BE2C (cell line): ENCODE measurements at places on chromosomes 1 and 21.

DNA sequence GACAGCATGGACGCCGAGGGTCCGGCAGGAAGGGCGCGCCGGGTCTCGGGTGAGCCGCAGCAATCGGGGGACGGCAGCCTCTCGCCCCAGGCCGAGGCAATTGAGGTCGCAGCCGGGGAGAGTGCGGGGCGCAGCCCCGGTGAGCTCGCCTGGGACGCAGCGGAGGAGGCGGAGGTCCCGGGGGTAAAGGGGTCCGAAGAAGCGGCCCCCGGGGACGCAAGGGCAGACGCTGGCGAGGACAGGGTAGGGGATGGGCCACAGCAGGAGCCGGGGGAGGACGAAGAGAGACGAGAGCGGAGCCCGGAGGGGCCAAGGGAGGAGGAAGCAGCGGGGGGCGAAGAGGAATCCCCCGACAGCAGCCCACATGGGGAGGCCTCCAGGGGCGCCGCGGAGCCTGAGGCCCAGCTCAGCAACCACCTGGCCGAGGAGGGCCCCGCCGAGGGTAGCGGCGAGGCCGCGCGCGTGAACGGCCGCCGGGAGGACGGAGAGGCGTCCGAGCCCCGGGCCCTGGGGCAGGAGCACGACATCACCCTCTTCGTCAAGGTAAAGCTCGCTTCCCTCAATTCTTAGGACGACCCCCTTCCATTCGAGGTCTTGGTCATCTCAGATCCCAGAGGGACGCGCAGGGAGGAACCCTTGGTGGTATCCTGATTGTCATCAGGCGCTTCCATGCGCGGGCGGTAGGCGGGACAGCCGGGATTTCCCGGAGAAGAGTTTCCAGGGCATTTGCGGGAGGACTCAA, 1.6 kb downstream of the CLIC6 start:
- DNase-seq: no peak

GRCh38 chr1:110877364-110877763, 4.4 kb downstream of the CD53 start:
- no peak for DNase-seq

DNA sequence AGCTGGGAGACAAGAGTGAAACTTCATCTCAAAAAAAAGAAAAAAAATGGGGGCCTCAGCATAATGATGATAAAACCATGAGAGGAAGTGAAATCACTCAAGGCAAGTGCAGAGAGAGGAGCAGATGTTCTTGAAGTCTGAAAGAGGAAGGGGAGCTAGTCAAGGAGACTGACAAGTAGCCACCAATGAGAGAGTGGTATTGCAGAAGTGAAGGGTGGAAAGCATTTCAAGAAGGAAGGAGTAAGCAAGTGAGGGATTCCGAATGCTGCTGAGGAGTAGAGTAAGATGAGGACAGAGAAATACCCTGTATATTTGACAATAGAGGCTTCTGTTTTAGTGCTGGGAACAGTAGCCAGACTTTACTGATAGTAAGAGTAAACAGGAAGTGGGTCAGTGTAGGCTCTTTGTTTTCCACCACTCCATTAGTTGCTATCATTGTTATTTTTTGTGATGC, 2.9 kb downstream of the TATDN3 start:
- no peak for DNase-seq

GRCh38 chr1:14165371-14165801, 433.1 kb upstream of the KAZN start:
- no peak for DNase-seq

GRCh38 chr1:45843474-45843905, 40.1 kb downstream of the MAST2 start:
- DNase-seq: no peak

DNA sequence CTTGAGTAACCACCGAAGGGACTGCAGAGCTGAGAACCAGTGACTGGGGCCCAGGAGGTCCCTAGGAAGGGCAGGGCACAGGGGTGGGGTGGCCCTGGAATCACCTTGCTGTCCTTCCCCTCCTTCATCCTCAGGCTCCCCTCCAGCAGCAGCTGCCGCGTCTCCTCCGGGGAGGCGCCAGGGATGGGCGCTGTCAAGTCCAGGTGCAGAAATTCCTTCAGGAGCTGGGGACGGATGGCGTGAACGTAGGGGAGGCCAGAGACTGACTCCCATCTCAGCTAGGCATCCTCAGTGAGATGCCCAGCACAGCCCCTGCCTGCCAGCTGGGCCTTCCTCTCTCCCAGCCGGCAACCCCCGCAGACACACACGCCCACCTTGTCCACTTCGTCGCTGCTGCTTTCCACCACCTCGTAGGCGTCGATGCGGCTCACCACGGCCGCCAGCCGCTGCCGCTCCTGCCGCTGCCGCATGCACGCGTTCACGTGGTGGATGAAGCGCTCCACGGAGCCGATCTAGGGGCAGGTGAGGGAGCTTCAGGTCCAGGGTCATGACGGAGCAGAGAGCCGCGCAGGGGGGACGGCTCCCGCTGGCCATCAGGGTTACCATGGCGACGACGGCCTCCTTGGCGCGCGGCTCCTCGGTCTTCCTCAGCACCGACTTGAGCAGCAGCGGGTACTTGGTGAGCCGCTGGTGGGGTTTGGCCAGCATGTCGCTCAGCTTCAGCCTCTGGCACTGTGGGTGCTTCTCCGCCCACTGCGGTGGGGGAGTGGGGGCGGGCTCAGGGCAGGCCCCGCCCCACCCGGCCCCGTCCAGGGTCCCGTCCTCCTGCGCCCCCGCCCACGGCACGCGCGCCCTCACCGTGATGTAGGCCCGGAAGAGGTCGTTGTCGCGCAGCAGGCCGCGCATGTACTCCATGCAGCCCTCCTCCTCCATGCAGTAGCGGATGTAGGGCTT, 4.4 kb upstream of the TNFRSF25 start:
- no peak for DNase-seq

DNA sequence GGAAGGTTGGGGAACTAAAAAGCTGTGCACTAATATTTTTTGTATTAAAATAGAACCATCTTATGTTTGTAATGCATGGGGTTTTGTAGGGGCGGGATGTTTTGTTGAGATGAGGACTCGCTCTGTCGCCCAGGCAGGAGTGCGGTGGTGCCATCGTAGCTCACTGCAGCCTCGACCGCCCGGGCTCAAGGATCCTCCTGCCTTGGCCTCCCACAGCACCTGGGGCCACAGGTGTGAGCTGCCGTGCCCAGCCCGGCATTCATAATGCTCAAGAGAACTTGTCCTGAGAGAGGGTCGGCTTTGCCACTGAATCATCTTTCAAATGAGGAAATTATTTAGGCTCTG, 3.0 kb upstream of the C1orf159 start:
- no peak for DNase-seq

GRCh38 chr1:53549781-53550180, 90.6 kb downstream of the DMRTB1 start:
- no peak for DNase-seq

GRCh38 chr1:33743221-33743998, 120.5 kb upstream of the HMGB4 start:
- no peak for DNase-seq

DNA sequence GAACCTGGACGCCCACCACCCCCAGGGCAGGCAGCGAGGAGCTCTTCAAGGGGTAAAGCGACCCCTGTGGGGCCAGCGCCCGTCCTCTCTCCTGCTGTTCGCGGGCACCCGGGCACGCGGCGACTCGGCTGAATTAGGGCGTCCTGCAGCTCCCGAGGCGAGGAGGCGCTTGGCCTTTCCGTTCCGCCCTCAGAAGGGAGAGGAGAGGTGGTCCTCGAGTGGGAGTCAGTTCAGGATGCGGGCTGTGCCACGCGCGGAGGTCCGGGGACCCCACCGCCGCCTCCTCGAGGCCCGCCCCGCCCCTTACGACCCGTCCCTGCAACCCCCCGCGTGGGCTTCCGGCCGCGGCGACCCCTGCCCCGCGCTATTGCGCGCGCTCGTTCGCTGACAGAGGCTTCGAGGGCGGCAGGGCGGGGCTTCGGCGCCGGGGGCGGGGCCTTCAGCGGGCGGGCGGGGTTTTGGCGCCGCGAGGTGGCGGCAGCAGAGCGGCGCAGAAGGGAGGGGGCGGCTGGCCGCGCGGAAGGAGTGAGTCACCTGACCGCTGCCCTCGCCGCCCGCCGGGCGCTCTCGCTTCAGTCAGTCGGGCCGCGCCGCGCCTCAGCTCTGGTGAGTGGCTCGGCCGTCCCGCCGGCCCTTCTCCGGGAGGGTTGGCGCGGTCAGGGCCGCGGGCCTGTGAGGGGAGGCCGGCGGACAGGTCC, at the start of gene BACH1:
BACH1 (plus strand) TSS at position 575 of the 698 bp plus-strand sequence. CDS start 22,359 bp downstream, outside the sequence.
- peak; percentile 94 for DNase-seq

GRCh38 chr21:25836396-25836795, 101.6 kb downstream of the GABPA start:
- no peak for DNase-seq

DNA sequence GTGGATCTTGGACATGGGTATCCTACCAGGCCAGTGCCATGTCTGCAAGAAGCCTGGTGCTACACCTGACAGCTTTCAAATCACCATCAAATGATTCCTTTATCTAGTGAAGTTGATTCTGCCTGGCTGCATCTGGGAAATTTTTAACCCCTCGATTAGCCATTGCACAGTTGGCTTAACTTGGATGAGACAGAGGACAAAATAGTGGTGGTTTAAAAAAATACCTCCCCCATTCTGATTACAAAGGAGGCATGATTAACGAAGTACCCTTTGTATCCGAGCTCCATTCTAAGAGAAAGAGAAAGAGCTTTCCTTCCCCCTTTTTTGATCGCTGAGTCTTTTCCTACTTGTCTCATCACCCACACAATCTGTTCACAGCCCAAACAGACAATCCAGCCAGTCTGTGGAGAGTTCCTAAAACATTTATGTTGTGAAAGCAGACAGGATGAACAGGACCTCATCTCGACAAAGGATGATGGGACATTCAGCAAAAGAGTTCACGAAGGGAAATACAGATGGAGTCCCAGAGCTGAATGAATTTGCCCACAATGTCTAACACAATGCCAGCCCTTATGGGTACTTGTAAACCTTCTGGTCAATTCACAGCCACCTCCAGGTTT, 20.5 kb downstream of the WLS start:
- no peak for DNase-seq

DNA sequence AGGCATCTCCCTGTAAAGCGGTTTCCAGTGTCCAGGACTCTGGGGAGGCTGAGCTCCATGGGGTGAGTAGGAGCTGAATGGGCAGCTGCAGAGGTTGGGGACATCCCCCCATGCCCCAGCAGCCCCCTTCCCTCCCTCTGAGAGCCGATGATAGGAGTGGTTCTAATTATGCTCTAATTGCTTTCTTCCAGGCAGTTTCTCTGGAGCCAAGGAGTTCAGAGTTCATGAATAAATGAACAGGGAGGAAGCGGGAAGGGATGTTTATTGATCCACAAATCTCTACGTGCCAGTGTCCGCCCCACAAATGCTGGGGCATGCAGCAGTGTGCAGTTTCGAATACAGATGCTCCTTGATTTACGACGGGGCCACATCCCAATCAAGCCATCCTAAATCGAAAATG, 15.6 kb downstream of the NKAIN1 start:
- no peak for DNase-seq

DNA sequence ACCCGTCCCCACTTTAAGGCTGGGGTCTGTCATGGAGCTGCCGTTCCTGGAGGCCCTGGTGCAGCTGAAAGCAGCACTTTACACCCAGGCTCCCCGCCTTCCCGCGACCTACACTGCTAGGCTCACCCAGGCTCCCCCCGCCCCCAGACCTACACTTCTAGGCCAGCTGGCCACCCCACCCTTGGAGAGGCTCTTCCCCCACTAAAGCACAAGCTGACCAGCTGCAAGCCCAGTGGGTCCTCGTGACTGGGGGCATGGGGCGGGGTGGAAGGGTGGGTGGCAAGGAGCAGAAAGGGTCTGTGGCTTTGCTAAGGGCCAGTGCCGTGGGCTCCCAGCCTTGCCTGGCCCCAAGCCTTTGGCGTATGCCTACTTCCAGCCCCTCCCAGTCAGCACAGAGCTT, 9.7 kb upstream of the ARHGEF16 start:
- no peak for DNase-seq

GRCh38 chr1:36301220-36301619, 4.9 kb upstream of the SH3D21 start:
- no peak for DNase-seq

DNA sequence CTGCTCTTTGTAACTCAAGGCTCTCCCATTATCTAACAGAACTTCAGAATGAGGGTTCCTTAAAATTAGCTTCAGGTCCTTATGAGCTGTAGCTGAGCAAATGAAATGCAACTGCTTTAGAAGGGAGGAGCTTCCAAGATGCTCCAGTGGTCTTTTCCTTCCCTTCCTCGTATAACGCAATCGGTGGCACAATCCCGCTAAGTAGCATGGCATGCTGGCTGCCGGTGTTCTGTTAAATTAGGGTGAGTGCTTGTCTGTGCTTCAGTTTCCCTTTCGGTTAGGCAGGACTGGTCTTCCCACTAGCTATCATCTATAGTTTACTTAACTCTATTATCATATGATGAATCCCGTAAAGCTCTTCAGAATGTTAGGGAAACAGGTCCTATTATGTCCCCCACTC, 917 bp downstream of the KIAA0040 start:
- no peak for DNase-seq

GRCh38 chr1:183588827-183589226, 1.4 kb downstream of the NCF2 start:
- DNase-seq: no peak

- DNase-seq: no peak
Measured at GRCh38 chr1:20775700-20776099, 11.4 kb downstream of the HP1BP3 start.

GRCh38 chr1:7294636-7295035, 476.5 kb upstream of the VAMP3 start:
- DNase-seq: no peak

GRCh38 chr1:7515175-7515574, 255.9 kb upstream of the VAMP3 start:
- no peak for DNase-seq

- DNase-seq: no peak
Measured at GRCh38 chr1:28428012-28428411, 58.5 kb downstream of the PHACTR4 start.

DNA sequence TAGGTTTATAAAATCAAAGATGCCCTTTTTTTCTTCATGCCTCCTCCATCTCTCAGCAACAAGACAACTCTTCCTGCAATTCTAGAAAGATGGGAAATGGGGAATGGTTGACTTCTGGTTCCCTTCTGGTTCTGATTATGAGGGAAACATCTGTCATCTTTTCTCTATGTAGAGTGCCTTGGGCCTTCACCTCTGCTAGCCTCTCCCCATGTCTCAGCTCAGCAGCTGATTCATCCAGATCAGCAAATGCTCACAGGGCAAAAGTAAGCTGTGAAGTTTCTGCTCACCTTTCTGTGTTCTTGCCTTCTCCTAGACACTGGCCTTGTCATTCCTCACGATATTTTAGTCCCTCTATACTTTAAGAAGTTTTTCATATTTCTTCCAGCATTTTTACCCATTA, 17.8 kb upstream of the BECN2 start:
- DNase-seq: no peak

DNA sequence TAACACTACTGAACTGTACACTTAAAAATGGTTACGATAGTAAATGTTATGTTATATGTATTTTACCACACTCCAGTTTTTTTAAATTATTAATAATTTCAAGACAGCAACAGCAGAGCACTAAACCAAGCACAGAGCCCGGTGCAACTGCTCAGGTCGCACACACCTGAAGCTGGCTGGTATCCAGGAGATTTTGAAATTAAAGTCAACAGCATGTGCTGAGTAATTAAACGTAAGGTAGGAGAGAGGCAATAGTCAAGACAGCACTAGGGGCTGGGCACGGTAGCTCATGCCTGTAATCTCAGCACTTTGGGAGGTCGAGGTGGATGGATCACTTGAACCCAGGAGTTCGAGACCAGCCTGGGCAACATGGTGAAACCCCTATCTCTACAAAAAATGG, 35.1 kb upstream of the SLC30A10 start:
- no peak for DNase-seq

- DNase-seq: no peak
Measured at GRCh38 chr1:12376236-12377045, 146.6 kb downstream of the VPS13D start.

GRCh38 chr1:37755290-37755689, 9.6 kb downstream of the EPHA10 start:
- DNase-seq: no peak

GRCh38 chr1:108521990-108522393, 37.9 kb upstream of the EEIG2 start:
- no peak for DNase-seq
